ENCODE measurements at places on chromosomes 11 and 22.

DNA sequence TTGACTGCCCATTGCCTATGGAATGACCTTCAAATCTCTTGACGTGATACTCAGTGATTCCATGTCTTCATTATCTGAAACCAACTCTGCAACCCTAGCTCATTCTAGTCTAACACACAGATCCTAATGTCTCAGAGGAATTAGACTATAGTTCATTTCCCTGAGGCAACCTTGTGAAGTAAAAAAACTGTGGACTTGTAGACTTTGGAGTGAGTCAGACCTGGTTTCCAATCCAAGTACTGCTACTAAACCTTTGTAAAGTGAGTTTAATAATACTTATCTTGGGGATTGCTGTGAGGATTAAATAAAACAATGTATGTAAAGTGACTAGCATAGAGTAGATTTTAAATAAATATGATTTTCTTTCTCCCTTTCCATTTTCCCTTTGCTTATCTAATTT, 226.1 kb downstream of the BLID start:
- no peak for DNase-seq

GRCh38 chr11:65440831-65441499, 18.4 kb downstream of the NEAT1 start:
- DNase-seq = no peak

- no peak for DNase-seq
Measured at GRCh38 chr22:17436382-17436980, 67.2 kb downstream of the CECR2 start.

DNA sequence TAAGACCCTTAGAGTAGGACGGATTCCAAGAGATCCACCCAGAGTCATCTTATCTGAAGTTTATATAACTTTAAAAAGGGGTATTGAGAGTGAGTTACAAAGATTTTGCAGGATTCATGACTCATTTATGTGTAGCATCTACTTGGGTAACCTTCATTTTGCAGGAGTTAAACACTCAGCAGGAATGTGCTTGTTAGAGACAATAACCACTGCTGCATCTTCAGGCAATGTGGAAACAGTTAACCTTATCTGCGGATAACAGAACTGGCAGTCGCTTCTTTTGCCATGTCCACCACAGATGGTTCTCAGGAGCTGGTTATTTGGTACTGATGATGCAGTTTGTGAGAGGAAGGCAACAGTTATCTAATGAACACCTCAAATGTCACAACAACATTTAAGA, 417.9 kb upstream of the DDI1 start:
- DNase-seq = no peak

DNA sequence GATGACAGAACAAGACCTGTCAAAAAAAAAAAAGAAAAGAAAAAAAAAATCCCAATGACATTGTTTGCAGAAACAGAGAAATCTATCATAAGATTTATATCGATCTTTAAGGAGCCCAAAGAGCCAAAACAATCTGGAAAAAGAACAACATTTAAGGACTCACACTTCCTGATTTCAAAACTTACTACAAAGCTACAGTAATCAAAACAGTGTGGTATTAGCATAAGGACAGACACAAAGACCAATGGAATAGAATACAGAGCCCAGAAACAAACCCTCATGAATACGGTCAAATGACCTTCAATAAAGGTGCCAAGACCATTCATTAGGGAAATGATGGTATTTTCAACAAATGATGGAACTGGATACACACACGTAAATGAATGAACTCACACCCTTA, 12.2 kb downstream of the ARVCF start:
- no peak for DNase-seq

DNA sequence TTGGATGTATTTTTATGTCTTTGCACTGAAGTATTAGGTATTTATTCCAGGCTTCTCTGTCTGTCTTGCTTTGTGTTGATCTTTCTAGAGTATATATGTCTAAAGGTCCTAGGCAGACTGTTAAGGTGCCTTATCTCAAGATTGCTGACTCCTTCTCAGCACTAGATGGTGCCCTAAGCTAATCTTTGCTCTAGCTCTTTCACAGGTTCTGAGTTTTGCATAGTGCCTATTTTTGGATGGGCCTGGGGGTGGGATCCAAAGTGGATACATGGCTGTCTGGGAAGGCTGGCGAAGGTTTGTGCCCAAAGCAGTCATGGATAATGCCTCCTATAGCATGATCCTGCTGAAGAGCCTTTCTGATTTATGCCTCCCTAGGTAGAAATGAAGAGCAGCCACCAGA, 154.9 kb downstream of the TRPC6 start:
- DNase-seq = no peak

DNA sequence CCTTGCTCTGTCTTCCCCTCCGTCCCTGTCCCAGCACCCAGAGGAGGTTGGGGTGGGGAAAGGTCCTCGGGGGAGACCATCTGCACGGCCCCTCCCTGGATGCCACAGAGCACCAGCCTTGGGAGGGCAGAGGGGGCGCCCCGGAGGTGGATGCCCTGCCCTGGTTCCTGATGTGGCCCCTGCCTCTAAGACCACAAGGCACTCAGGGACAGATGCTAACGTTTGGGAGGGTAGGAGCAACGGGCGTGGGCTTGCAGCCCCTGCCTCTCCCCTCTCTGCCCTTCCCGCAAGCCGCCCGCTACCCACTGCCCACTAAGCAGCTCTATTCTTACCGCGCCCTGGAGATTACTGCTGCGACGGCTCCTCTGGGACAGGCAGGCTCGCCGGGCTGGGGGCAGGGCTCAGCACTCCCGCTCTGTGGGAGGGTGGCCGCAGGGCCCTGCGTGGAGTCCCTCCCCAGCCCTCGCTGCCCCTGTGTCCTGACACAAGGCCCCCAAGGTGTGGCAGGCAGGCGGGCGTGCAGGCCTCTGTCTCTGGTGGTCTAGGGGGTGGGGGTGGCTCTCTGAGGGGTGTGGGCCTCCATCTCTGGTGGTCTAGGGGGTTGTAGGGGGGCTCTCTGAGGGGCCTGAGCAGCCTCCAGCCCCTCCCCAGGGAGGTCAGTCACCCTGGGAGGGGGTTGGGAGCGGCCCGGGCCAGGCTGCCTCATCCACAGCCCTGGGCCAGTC, 14.9 kb downstream of the BRSK2 start:
- no peak for DNase-seq

- no peak for DNase-seq
Measured at GRCh38 chr11:118111019-118111743, 24.4 kb upstream of the SMIM35 start.

- no peak for DNase-seq
Measured at GRCh38 chr22:49449811-49450446, 377.7 kb downstream of the BRD1 start.

DNA sequence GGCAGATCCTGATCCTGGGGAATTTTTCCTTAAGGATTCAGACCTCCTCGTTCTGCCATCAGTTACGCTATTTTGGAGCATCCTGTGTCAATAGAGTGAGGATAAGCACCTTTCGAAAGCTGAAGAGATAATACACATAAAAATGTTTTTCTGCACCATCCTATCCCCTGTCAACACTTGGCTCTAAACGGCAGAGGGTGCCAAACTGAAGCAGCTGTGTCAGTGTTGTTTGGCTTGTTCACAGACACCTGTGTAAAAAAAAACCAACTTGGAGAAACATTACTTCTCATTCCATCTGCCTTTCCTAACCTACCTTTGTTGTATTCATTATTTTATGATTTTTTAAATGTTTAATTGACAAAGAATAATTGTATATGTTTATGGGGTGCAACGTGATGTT, 417.0 kb upstream of the DDI1 start:
- DNase-seq = no peak

GRCh38 chr11:128581561-128582272, 5.6 kb downstream of the ETS1 start:
- DNase-seq = no peak

GRCh38 chr11:31236143-31236542, 133.4 kb downstream of the DCDC1 start:
- DNase-seq = no peak

- DNase-seq = no peak
Measured at GRCh38 chr22:43978558-43978957, 23.3 kb downstream of the SAMM50 start.
